ENCODE measurements at places on chromosomes 3 and 15.

GRCh38 chr3:149949181-149949580 is 21.5 kb downstream of the PFN2 start:
- no peak for DNase-seq

- DNase-seq = no peak
Observed at GRCh38 chr3:65538101-65538500, 500.6 kb downstream of the MAGI1 start.

- DNase-seq = no peak
Observed at GRCh38 chr3:28680050-28680449, 331.4 kb upstream of the AZI2 start.

DNA sequence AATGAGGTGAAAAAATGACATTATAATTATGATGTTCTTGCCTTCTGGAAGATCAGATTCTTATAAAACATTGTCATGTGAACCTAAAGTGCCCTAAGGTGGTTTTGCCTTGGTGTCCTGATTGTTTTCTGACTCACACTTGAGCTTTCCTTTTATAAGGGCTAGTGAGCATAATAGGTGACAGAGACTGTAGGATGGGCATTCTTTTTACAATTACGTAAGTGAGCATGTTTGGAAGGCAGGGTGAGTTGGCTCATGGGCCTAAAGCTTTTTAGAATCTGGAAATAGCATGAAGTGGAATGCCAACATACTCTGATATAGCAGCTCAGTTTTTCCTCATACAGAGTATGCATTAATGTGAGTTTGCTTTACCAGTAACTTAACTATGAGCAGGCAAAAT is 41.2 kb downstream of the CRYBG3 start:
- DNase-seq = no peak

- DNase-seq = no peak
Observed at GRCh38 chr3:67123914-67124313, 125.8 kb downstream of the KBTBD8 start.

DNA sequence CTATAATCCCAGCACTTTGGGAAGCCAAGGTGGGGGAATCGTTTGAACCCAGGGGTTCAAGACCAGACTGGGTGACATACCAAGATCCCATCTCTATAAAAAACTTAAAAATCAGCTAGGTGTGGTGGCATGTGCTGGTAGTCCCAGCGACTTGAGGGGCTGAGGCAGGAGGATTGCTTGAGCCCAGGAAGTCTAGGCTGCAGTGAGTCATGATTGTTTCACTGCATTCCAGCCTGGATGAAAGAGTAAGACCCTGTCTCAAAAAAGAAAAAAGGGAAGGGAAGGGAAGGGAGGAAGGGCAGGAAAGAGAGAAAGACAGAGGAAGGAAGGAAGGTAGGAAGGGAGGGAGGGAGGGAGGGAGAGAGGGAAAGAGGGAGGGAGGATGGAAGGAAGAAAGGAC is 133.7 kb upstream of the LRRN1 start:
- DNase-seq = no peak

GRCh38 chr3:163368168-163368567 is 1710.1 kb downstream of the SI start:
- no peak for DNase-seq

DNA sequence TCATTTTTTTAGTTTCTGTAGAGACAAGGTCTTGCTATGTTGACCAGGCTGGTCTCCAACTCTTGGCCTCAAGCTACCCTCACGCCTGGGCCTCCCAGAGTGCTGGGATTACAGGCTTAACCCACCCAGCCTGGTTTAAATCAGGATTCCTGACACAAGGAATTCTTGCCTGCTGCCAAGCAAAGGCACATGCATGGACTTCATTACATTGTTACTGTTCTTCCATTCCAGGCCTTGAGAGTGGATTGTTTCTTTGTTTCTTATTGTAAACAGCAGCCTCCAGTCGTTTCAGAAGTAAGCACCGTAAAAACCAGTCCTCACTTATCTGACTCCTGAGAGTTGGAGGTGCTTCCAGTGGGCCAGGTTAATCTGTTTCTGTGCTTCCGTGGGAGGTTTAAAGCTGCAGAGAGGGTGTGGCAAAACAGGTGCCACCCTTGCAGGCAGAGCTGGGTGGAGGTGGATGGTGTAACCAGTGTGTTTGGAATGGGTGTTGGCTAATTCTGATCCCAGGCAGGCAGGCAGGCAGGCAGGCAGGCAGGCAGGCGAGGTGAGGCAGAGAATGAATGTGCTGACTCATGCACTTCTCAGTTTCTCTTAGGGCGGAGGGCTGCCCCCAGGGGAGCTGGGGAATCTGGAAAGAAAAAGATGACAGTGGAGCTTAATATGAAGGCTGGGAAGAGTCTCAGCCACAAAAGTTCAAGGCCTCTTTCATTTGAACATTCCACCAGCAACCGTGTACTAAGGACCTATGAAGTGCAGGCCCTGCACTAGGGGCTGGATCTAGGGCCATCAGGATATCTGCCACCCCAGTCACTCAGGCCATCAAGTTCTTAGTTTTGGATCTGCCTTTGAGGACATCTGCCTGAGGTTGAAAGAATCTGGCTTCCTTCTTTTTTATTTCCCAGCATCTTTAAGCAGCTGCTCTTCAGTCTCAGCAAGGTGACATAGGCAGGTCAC is 37.0 kb upstream of the CDCP1 start:
- DNase-seq = no peak

- DNase-seq = no peak
Observed at GRCh38 chr3:115624029-115624741, 875 bp downstream of the GAP43 start.

- no peak for DNase-seq
Observed at GRCh38 chr3:174168026-174168425, 691.1 kb upstream of the NAALADL2 start.
